Upper lobe of right lung (tissue), 1 donor: ENCODE measurements at places on chromosomes 3 and 15.

DNA sequence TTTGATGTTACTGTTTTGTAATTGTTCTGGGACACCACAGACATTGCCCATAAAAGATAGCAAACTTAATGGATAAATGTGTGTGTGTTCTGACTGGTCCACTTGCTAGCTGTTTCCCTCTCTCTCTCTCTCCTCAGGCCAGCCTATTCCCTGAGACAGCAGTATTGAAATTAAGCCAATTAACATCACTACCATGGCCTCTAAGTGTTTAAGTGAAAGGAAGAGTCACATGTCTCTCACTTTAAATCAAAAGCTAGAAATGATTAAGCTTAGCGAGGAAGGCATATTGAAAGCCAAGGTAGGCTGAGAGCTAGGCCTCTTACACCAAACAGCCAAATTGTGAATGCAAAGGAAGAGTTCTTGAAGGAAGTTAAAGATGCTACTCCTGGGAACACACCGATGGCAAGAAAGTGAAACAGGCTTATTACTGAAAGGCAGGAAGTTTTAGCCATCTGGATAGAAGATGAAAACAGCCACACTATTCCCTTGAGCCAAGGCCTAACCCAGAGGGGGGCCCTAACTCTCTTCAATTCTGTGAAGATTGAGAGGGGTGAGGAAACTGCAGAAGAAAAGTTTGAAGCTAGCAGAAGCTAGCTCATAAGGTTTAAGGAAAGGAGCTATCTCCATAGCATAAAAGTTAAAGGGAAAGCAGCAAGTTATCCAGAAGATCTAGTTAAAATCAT is 295.1 kb downstream of the CHST2 start:
- DNase-seq: no peak

- DNase-seq: no peak
Observed at GRCh38 chr15:84840255-84840654, 23.1 kb downstream of the ALPK3 start.

GRCh38 chr3:103512595-103512994 is 1077.8 kb downstream of the ZPLD1 start:
- no peak for DNase-seq

- DNase-seq: no peak
Observed at GRCh38 chr15:44719293-44719999, 8.1 kb downstream of the B2M start.

DNA sequence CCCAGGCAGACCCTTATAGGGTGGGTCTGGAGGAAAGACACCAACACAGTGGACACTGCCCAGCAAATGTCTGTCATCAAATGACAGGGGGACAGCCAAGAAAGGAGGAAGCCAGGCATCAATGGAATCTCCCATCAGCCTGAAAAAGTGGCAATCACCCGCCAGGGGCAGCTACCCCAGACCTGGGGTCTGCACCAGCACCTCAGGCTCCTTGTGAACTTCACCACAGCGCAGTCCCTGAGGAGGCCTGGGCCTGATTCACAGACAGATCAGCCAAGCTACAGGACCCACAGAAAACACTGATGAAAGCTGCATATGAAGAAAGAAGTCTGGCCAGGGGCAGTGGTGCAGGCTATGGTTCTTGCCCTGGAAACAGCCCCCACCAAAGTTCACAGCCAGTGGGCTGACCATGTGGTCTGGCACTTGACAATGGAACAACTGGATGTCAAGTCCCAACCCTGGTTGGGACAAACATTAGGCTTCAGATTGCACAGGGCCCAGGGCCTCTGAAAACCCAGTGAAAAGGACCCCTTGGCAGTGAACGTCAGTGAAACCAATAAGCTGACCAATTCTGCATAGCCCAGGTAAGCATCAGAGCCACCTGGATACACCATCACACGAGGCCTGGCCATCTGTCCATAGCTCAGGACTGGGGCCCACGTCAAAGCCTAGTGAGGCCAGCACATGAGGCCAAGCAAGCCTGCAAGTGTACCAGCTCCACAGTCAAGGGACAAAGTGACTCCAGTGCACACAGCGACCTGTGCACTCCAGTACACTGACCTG is 29.1 kb downstream of the ALS2CL start:
- DNase-seq: peak; percentile 37

GRCh38 chr15:32636908-32637567 is 4.5 kb upstream of the SCG5 start:
- no peak for DNase-seq
